Thymus (tissue), 14 donors: ENCODE measurements at places on chromosomes 12 and 14. TPM values are rescaled to one million over a fixed set of nuclear protein-coding genes. Genes with fewer than 3 reads are reported as not detected.

DNA sequence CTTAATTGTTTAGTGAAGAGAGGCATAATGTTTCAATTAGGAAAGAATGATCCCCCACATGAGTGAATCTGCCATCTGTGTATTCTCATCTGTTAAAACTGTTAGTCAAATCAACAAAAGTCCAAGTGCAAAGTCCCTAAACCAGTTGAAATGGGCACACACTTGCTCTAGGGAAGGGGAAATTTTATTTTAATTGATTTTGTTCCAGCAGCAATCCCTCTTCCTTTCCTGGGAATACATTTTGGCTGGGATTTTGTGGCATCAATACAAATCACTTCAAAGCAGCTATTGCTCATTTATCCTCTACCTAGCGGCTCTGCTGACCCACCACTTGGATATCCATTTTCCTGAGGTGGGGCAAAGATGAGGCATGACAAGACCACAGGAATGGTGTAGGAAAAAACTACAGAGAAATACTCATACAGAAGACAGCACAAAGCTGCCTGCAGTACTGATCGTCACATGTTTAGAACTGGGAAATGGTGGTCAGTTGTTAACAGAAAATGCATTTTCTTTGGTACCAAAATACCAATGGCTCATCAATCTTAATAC is 9.8 kb upstream of the SSTR1 start:
- no peaks in the 10 kb centered on the region for H3K4me1 ChIP-seq
- H3K27me3 ChIP-seq = no peaks in the 10 kb centered on the region
- DNase-seq = no peak
- H3K36me3 ChIP-seq = no peaks in the 10 kb centered on the region

DNA sequence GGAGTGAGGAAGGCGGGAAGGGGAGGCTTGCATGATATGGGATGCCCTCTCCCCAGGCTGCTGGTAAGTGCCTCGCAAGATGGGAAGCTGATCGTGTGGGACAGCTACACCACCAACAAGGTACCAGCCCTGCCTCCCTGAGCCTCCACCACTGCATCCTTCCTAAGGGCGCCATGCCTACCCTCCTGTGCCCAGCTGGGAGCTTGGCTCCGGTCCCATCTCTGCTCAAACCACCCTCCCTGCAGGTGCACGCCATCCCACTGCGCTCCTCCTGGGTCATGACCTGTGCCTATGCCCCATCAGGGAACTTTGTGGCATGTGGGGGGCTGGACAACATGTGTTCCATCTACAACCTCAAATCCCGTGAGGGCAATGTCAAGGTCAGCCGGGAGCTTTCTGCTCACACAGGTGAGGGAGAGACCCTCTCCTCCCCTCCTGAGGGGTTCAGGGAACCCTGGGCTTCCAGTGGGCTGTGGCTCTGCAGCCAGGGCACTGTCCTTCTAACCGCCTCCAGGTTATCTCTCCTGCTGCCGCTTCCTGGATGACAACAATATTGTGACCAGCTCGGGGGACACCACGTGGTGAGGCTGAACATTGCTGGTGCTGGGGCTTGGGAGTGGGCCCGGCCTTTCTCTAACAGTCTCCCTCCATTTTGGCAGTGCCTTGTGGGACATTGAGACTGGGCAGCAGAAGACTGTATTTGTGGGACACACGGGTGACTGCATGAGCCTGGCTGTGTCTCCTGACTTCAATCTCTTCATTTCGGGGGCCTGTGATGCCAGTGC is 2.6 kb downstream of the GNB3 start:
- H3K27ac ChIP-seq = no peak overlapping the region
- H3K36me3 ChIP-seq = peaks cover 26% of the 10 kb centered on the region
- H3K4me3 ChIP-seq = no peak overlapping the region
- no peak for DNase-seq

The TRHDE gene
- 0.18 TPM for polyA plus RNA-seq

- H3K4me1 ChIP-seq = no peaks in the 10 kb centered on the region
- H3K4me3 ChIP-seq = no peak overlapping the region
- no peak for DNase-seq
Observed at GRCh38 chr12:78035901-78036606, 205.4 kb downstream of the NAV3 start.

The EML5 gene
- 0.57 TPM for polyA plus RNA-seq

The TMED10 gene
- 122 TPM for polyA plus RNA-seq

DNA sequence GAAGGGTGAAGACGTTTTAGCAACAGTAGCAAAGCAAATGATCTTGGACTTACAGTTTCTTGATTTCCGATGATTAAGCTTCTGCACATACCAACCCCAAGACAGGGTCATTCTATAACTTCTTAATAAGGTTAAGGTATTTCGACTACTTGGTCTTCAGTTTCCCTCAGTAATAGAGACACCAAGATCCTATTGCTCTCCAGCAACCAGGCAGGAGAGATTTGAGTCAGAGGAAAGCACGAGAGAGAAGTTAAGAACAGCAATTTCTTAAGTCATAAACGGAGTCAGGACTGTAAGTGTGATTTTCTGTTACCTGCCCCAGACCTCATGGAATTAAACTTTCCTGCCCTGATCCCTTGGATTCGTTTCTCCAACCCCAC is 215.6 kb downstream of the TTC8 start:
- DNase-seq = no peak
- H3K4me1 ChIP-seq = peaks cover 6% of the 10 kb centered on the region
- no peak overlapping the region for H3K27ac ChIP-seq
- H3K4me3 ChIP-seq = no peak overlapping the region
- H3K27me3 ChIP-seq = peaks cover 3% of the 10 kb centered on the region

GRCh38 chr12:11718105-11718504 is 68.6 kb downstream of the ETV6 start:
- peaks cover 47% of the 10 kb centered on the region for H3K36me3 ChIP-seq
- peaks cover 39% of the 10 kb centered on the region for H3K4me1 ChIP-seq
- H3K27ac ChIP-seq = no peak overlapping the region
- DNase-seq = no peak
- H3K27me3 ChIP-seq = no peaks in the 10 kb centered on the region
- no peak overlapping the region for H3K4me3 ChIP-seq

DNA sequence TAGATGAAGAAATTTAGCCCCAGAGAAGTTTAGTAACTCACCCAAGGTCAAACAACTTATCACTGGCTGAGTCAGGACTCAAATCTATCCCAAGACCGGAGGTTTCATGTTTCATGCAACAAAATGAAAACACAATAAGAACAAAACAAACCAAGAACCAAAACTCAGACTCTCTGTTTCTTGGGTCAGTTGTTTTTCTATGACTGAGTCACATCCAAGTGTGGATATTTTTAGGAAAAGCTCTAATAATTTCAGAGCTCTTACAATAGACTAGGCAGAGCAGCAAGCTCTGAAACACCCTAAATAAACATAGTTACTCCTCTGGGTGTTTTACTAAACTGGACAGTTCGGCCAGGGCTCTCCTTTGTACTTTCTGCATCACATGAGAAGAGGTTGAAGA is 87.6 kb upstream of the PRB2 start:
- H3K4me3 ChIP-seq = no peak overlapping the region
- H3K36me3 ChIP-seq = no peaks in the 10 kb centered on the region
- no peaks in the 10 kb centered on the region for H3K4me1 ChIP-seq
- no peak for DNase-seq
- no peaks in the 10 kb centered on the region for H3K27me3 ChIP-seq
- no peak overlapping the region for H3K27ac ChIP-seq

The TAS2R14 gene
- 5.3 TPM for polyA plus RNA-seq

GRCh38 chr12:127179176-127179575 is 1087.8 kb upstream of the TMEM132C start:
- no peaks in the 10 kb centered on the region for H3K4me1 ChIP-seq
- H3K36me3 ChIP-seq = no peaks in the 10 kb centered on the region
- H3K27me3 ChIP-seq = no peaks in the 10 kb centered on the region
- no peak overlapping the region for H3K27ac ChIP-seq

The OAS1 gene
- polyA plus RNA-seq = 42.0 TPM

DNA sequence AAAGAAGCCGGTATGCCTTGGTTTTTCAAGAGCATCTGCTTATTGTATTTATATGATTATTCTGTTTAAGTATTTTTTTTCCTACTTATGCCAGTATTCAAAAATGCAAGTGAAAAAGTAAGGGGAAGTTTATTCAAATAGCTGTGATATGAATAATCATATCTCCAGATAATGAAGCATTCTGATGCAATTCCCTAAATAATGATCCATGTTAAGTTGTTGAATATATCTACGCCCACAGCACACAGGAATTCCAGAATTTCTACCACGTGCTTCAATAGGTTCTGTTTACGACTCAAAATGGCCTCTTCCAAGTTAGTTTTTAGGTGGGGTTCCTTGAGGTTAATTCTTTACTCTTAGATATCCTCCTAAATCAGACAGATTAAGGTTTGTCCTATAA is 208.3 kb downstream of the NAV3 start:
- H3K27ac ChIP-seq = no peak overlapping the region
- no peaks in the 10 kb centered on the region for H3K4me1 ChIP-seq
- H3K27me3 ChIP-seq = no peaks in the 10 kb centered on the region
- DNase-seq = no peak

DNA sequence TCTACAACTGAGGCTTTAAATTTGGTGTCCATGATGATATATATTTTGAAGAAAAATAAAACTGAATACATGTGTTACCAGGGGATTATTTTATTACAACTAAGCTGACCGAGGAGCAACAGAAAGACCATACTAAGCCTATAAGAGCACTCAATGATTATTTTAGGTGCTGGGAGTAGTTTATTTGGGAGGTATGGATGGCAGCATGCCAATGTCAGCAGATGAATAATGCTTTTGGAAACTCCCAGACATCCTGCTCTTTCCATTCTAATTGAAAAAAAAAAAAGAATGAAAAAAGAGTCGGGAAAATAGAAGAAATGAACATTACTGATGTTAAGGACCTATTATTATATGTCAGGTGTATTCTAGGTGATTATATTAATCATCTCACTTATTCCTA is 441.2 kb downstream of the BTG1 start:
- no peak overlapping the region for H3K27ac ChIP-seq
- no peaks in the 10 kb centered on the region for H3K36me3 ChIP-seq
- DNase-seq = no peak

The STAC3 gene
- polyA plus RNA-seq = 12.3 TPM

DNA sequence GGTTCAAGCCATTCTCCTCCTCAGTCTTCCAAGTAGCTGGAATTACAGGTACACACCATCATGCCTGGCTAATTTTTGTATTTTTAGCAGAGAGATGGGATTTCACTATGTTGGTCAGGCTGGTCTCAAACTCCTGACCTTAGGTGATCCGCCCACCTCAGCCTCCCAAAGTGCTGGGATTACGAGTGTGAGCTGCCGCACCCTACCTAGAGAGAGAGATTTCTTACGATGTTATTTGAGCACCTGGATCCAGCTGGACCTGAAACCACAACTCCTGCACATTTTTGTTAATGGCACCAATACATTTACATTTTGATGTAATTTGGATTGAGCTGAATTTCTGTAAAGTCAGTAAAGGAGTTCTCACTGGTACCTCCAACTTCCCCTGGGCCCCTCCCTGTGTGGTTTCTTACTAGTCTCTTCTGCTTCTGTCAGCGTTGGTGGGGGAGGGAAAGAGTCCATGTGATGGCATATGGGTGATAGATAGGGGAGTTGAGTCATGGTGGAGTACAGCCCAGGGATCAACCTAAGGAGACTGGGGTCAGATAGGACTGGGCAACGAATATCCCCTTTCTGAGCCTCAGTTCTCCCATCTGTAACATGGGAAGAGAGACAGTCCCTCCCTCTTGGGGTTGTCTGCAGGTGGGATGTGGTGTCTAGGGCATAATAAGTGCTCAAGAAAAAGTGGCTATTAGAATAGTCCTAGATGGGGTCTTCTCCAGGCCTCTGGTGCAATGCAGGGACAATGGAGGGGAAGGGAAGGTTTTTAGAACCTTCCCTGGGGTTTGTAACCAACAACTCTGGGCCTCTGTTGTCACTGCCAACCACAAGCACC is 83.3 kb upstream of the MED13L start:
- DNase-seq = peak; percentile 71
- H3K27ac ChIP-seq = peak overlapping the region; percentile 91
- H3K27me3 ChIP-seq = no peaks in the 10 kb centered on the region
- no peaks in the 10 kb centered on the region for H3K36me3 ChIP-seq
- H3K4me3 ChIP-seq = peak overlapping the region; percentile 9
